ENCODE measurements at places on chromosomes 6 and 20.

DNA sequence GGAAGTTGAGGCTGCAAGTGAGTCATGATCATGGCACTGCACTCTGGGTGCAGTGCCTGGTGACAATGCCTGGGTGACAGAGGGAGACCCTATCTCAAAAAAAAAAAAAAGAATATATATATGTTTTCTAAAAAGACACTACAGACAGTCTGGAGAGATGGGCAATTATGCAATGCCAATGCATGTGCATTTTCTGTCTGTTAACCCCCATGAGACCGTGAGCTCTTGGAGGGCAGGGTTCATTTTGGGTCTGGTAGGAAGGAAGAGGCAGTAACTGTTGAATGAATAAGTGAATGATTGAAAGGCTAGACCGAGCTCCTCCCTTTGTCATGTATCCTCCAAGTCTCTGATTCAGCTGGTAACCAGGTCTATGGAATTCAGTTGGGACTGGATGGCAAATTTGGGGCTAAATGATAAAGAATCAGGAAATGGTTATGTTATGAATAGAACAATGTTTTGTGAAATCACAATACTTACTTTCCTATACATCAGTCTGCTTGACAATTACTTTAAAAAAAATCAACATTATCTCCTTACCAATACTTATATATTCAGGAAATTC is 5.6 kb upstream of the BLCAP start:
- no peak for DNase-seq

GRCh38 chr6:43149265-43149664 is 21.8 kb upstream of the SRF start:
- DNase-seq = no peak

DNA sequence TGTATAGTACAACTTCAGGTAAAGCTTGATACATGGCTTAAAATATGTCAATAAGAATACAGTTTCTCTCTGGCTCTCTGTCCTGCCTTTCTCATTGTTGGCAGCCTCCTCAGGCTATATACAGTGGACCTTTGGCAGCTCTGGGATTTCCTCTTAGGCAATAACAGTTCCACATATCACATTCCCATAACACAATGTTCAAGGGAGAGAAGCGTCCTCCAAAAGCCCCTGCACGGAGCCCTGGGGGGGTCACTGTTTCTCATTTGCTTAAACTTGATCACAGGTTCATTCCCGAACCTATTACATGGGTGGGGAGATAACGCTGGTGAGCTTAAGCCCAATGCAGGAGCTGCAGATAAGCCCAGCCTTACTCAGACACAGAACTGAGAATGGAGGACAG is 4.4 kb upstream of the FLRT3 start:
- DNase-seq = no peak

- no peak for DNase-seq
Measured at GRCh38 chr6:46993846-46994245, 48.3 kb downstream of the ADGRF1 start.

GRCh38 chr6:23036406-23036983 is 467.1 kb downstream of the HDGFL1 start:
- no peak for DNase-seq

DNA sequence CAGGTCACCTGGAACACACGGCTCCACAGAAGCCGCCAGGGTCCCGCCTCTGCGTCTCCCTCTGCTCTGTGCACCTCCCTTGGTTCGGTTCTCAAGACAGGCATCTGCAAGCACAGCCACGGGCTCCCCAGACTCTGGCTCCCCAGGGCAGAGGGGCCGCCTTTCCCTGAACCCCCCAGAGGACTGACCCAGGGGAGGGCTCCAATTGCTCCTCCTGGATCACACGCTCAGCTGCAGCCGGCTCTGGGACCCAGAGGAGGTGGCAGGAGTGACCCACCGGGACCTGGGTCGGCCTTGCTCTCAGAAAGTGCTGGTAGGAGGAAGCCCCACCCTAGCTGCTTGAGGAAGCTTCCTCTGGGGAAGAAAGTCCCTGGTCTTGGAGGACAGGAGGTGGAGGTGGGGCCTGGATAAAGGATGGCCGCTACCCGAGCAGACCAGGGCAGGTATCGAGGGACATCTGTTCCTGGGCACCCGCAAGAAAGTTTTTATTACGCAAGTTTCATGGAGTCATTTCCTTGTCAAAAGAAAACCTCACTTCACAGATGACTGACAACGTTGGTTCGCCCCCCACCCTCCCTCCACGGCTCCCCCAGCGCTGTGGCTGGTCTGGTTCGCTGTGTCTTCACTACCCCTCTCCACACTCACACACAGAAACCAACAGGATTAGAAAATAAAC is 103.9 kb upstream of the AFDN start:
- DNase-seq = no peak

- DNase-seq = no peak
Measured at GRCh38 chr6:23611776-23612381, 514.1 kb upstream of the NRSN1 start.

DNA sequence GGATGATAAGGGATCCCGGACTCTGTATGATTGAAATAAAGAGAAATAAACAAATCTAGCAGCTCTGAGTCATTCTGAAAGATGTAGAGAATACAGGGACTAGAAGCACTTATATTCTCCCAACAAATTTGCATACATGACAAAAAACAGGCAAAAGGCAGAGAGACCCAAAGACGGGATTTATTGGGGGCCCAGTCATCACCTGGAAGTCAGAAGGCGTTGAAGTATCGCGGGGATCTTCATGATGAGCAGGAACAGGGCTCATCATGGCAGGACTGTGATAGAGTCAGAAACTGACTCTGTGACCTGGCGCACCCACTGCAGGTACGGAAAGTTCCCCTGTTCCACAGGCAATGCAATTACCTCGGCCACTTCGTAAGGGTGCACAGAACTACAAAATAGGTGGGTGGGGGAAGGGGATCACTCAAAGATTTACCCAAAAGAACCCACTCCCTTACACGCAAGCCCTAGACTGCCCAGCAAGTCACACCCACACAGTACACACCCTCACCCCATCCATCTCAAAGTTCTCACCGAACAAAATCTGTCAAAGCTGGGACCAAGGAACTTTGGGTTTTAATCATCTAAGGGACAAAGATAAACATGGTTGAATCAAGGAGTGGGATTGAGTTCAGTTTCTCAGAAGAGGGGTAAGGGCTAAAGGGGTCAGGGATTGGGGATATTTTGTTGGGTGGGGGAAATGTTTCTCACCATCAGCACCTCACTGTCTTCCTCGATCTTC is 1.4 kb downstream of the CUTA start:
- DNase-seq = no peak

- no peak for DNase-seq
Measured at GRCh38 chr6:25659633-25660368, 7.8 kb downstream of the SCGN start.

- no peak for DNase-seq
Measured at GRCh38 chr6:67433124-67433523, 1202.0 kb upstream of the ADGRB3 start.

- DNase-seq = no peak
Measured at GRCh38 chr6:8941577-8941976, 506.2 kb upstream of the SLC35B3 start.

GRCh38 chr6:137352859-137353258 is 133.7 kb upstream of the IFNGR1 start:
- no peak for DNase-seq

DNA sequence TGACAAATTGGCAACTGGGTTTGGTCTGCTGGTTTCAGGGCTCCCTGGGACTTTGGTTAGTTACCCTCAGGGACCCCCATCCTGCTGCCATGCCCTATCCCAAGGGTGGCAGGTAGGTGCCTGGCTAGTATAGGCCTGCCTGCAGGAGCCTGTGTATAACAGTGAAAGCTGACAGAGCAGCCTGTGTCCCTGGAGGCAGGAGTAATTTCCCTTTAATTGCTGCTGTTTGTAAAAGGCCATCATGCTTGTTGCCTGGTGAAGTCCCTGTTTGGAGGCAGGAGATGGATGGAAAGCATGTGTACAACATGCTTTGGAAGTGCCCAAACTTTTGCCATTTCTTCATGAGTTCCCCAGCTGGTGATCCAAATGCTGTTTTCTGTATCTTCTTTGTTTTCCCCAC is 30.1 kb downstream of the CMTR1 start:
- DNase-seq = no peak

DNA sequence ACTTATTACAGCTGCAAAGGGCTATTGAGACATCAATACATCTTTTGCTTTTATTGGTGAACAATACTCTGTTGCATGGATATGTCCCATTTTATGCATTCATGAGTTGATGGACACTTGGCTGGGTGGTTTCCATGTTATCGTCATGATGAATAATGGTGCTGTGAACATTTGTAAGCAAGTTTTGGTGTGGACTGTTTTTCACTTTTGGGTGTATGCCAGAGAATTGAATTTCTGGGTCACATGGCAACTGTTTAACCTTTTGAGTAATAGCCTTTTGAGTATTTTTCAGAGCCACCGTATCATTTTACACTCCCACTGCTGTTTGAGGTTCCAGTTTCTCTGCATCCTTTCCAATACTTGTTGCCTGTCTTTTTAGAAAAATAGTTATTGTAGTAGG is 107.0 kb downstream of the JARID2 start:
- DNase-seq = no peak

GRCh38 chr6:32669240-32669639 is 2.8 kb upstream of the HLA-DQB1 start:
- no peak for DNase-seq

GRCh38 chr6:20211037-20211940 is 980 bp downstream of the MBOAT1 start:
- DNase-seq = no peak

DNA sequence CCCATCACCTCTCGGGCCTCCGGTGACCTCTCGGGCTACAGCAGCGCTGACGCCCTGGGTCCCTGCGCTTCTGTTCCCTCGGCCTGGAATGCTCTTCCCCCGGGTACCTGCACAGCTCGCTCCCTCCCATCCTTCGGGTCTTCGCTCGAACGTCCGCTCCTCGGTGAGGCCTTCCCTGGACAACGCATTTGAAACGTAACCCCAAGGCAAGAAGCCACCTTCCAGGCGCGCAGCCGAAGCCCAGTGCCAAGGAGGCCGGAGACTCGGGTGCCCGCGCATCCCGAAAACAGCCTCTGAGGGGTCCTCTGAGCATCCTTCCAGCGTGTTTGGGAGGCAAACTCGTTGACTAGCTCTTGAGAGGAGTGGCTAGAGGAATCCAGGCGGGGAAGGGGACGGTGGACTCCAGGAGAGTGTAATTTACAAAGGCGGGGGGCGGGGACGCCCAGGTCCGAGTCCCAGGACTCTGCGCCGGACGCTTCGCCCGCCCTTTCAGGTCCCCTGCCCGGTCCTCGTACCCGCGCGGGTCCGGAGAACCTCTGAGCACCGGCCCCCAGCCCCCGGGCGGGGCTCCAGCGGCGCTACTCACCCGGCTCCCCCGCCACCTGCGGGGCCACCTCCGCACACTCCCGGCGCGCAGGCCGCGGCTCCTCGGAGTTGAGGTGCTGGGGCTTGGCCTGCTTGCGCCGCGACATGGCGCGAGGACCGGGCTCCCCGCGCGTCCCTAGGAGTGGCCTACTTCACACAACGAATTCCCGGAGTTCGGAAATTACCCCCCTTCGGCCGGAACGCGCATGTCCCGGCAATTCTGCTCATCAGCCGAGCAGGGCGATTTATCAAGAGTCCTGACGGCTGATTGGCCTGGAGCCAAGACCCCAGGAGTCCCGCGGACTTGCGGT is 86.8 kb downstream of the ZFP64 start:
- DNase-seq = no peak

GRCh38 chr6:48449002-48449401 is 338.0 kb upstream of the PTCHD4 start:
- no peak for DNase-seq

DNA sequence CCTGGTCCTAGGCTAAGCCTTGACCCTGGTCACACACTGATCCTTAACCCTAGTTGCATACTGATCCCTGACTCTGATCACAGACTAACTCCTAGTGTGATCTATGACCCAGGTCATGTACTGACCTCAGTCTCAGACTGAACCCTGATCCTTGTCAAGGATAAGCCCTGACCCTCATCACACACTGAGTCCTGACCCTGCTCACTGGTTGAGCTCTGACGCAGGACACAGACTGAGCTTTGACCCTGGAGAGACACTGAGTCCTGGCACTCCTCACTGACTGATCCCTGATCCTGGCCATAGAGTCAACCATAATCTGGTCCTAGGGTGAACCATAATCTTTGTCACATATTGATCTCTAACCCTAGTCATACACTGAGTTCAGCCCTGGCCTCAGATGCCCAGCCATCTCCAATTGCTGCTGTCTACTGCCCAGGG is 37.9 kb downstream of the KCNB1 start:
- no peak for DNase-seq

- no peak for DNase-seq
Measured at GRCh38 chr6:66184091-66184490, 477.1 kb upstream of the EYS start.

DNA sequence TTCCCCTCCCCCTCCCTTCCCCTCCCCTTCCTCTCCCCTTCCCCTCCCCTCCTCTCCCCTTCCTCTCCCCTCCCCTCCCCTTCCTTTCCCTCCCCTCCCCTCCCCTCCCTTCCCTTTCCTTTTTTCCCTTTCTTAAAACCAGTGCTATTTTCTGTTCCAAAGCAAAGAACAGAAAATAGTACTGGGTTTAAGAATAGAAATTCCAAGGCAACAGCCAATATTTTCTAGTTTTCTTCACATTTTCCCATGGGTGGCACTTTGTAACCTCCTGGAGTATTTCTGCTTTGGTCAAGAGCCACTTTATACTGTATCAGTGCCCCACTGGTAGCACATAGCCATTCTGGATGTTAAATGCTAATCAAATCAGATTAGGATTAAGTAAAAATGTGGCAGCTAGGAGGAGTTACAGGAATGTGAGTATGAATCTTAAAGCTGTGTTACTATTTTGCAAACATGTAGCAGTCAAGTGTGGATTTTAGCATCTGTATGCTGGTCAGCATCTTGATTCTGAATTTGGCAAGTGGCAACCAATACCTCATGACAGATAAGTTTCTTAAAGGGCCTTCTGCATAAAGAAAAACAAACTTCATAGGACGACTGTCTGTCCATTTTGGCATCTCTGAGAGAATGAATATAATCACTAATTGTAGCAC is 126.4 kb downstream of the CEP57L1 start:
- DNase-seq = no peak

- DNase-seq = no peak
Measured at GRCh38 chr6:24064106-24064505, 61.9 kb upstream of the NRSN1 start.

DNA sequence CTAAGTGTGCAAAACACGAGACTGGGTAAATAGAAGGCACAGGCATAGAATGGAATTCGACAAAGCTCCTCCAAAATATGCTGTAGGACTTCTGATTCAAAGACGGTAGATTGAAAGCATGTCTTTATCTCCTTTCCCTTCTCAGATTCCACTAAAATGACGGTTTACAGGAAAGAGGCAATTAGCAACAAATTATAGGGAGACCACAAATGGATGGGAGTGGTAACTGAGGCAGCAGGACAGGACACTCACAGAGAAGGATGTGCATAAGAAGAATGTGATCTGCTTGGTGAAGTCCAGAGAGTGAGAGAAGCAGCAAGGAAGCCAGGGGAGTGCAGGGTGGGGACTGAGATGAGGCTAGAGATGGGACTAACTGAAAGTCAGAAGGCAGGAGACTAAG is 113.4 kb upstream of the MRPS10 start:
- no peak for DNase-seq

GRCh38 chr6:27994616-27995015 is 37.6 kb downstream of the OR2B6 start:
- no peak for DNase-seq
